Amniotic epithelial cell (primary cell): ENCODE measurements at places on chromosomes 12 and 14.

DNA sequence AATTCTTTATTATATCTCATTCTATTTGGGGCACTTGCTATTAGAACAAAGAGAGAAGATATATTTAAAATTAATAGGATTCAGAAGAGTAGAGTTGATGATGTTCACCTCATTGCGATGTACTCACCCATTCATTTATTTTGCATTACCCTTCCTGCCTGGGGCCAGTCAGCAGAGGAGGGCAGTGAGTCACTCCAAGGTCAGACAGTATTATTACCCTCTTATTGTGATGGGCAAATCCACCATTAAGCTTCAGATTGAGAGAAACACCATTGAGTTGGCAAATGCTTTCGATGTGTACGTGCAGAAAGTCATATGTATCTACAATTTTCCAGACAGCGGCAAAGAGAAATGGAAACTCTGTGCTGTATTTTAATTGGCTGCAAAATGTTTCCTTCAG lies 134.2 kb downstream of the BICD1 start:
- peak; percentile 40 for DNase-seq

DNA sequence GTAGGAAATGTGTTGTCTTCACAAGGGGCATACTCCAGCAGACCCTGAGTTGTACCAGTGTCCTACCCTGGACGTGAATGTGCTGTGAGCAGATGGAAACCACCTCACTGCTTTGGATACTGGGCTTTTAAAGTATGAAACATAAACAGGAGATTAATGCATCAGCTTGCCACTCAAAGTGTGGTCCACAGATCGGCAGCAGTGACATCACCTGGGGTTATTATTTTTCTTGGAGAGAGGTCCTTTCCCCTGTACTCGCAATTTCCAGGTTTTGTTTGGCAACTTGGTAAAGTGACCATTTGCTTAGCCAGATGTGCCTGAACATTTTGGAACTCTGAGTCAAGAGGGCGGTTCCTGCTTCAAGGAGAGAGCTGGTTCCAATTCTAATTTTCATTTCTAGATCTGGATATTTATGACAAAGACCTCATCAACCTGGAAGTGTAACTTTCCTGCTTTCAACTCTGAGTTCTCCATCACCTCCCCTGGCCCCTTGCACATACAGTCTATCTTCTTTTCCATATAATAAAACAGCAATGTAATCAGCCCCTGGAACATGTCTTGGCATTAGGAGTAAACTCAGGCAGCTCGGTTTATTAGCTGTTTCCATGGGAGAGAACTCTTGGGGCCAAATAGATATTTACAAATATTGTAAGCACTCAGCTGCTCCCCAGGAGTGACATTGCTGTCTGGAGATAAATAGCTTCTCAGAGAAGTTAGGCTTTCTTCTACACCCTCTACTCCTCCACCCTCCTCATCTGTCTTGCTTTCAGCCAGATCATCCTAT lies 237.0 kb upstream of the TBX3 start:
- DNase-seq, result no peak

DNA sequence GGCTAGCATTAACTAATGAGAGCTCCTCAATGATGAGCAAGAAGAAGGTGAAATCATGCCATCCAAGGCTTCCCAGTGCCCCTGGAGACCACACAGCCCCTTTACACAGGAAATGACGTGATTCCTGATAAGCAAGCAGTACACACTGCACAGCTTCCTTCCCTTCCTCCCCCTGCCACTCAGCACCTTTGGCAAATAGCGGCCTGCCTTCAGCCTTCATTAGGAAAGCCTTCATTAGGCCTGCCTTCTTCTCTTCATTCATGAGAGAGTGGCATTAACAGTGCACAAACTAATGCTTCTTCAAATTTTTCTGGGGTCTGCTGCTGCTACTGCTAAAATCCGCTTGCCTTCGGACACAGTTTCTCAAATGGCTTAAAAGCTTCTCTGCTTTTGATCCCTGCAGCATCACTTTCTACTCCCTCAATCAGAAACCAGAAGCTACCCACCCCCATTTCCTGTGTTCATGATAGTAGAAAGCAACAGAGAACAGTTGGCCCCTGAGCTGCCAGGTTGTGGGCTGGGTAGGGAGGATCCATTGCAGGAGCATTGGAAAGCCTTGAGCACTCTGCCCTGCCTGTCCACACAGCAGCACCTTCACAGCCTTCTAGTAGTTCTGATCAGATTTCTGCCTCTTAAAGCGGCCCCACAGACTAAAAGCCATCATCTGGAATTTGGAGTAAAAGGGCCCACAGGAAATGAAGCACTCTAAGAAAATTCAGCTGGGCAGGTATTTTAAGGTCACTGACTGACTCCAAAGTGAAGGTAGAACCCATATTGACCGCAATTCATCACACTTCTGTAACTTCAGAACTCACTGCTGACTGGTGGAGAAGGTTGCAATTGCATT lies 103.8 kb upstream of the ETV6 start:
- peak; percentile 44 for DNase-seq

DNA sequence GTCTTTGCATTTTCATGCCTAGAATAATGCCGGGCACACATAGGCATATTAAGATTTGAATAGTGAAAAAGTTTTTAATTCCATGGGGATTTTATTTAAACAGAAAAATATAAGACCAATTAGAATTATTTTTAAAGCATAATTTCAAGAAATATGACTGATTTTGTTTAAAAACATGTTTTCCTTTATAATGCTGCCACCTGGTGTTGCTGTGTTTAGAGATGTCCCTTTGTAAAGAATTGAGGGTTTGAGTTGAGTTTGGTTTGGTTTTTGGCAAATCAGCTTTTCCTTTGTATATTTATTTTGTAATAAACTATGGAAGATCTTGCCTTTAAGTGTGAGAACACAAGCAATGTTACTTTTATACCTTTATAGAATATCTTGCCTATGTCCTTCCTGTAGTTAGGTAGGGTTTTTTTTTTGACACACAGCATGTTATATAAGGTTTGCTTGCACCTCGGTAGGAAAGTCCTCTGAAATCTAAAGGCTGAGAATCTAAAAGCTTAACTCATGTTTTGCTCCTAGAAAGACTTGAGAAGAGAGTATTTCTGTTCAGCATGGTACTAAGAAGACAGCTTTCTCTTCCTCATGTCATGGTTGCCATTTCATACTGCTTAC lies 31.4 kb upstream of the SNAPC1 start:
- DNase-seq, result no peak

DNA sequence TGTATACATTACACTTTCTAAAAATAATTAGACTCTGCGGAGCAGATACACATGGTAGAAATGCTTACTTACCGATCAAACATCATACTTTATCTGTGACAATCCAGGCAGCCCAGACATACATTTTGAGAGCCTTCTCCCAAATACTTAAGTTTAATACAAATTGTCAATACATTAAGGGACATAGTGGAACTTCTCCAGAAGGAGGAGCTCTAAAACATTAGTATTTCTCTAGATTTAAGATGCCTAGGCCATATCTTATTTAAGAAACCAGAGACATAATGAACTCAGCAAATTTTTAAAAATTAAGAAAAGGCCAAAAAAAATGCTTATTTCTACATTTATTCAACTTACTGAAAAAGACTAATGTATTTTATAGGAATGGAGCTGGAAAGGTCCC lies 16.1 kb downstream of the ACSM4 start:
- no peak for DNase-seq

- peak; percentile 98 for DNase-seq
Observed at GRCh38 chr14:68140076-68140741, 320.6 kb downstream of the RAD51B start.

GRCh38 chr12:31011746-31012566 lies 61.7 kb upstream of the DDX11 start:
- DNase-seq, result no peak

- DNase-seq, result no peak
Observed at GRCh38 chr12:117890137-117890536, 78.7 kb downstream of the KSR2 start.

- DNase-seq, result no peak
Observed at GRCh38 chr12:117985182-117985581, 16.4 kb upstream of the KSR2 start.

- DNase-seq, result no peak
Observed at GRCh38 chr12:104502217-104502616, 45.5 kb downstream of the CHST11 start.

GRCh38 chr14:31876741-31877140 lies 200.4 kb upstream of the ARHGAP5 start:
- no peak for DNase-seq
